Panc1 (cell line): ENCODE measurements at places on chromosomes 4 and X.

GRCh38 chr4:3827616-3828492, 61.7 kb downstream of the ADRA2C start:
- no peak for DNase-seq

GRCh38 chr4:129966175-129966574, 870.2 kb downstream of the C4orf33 start:
- no peak for DNase-seq

DNA sequence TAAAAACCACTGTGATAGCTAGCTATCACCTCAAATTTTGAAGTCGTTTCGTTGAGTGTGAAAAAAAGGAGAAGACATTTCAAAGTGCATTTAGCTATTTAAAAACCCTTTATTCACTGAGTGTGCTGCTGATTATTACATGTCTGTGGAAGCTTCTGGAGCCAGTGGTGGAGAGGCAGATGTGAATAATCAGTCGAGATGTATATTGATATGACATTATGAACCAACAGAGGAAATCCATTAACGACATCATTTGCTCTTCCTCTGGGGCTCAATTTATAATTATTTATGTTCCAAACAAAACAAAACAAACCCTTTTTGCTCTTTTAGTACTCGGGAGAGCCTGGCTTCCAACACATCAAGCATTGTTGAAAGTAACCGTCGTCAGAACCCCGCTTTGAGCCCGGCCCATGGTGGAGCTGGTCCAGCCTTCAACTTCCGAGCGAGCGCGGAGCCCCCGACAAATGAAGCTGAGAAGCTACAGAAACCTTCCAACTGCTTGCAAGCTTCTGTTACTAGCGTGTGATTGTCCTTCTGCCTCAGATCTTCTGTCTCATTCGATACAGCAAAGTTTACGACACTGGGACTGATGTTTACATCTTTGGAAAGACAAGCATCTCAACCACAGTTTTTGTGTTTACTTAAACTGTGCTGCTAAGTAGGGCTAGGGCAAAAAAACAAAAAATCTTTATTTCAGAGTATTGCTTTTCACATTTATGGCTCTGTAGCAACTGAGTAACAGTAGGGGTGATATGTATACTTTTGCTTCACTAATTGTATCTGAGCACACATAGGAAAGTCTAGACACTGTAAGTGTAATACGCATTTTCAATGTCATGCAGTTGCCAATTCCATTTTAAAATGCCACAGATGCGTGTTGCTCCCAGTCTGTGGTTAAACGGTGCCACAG, 111.9 kb downstream of the STOX2 start:
- no peak for DNase-seq

GRCh38 chrX:10496345-10496965, 123.9 kb downstream of the MID1 start:
- DNase-seq: no peak

- DNase-seq: no peak
Measured at GRCh38 chr4:112832493-112832892, 195.6 kb downstream of the LARP7 start.

- no peak for DNase-seq
Measured at GRCh38 chr4:4524364-4524763, 17.5 kb downstream of the STX18 start.

- no peak for DNase-seq
Measured at GRCh38 chrX:13170966-13171558, 126.6 kb upstream of the FAM9C start.

- no peak for DNase-seq
Measured at GRCh38 chrX:27966955-27967354, 14.3 kb downstream of the DCAF8L1 start.

- DNase-seq: no peak
Measured at GRCh38 chr4:110087070-110087708, 111.2 kb downstream of the ELOVL6 start.

DNA sequence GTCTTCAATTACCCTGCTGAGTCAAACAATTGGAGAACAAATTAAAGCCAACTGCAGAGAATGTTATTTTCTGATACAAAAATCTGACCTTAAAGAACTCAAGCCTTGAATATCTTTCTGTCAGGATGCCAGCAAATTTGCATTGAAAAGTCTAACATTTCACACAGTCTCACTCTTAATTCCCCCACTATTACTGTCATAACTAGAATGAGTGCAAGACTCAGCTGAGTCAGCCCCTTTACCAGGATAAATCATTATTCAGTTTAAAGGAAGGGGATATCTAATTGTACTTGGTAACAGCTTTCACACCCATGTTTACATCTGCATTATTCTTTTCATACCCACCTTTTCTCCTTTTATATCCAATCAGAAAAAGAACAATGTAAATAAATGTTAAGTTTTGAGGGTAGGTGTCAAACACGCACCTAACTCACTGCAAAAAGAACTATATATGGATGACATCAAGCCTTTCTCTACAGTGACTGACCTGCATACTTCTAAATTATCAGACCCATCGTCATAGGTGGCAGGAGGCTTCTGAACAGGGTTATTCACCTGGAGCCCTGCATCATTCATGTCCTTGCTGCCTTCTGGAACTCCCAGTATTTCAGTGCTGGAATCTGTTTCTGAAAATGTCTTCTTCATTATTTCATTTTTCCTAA, 117.4 kb downstream of the TMA16 start:
- DNase-seq: no peak

- no peak for DNase-seq
Measured at GRCh38 chrX:86930419-86930818, 587.2 kb upstream of the KLHL4 start.

- DNase-seq: no peak
Measured at GRCh38 chrX:19720236-19720635, 167.2 kb downstream of the SH3KBP1 start.

- DNase-seq: no peak
Measured at GRCh38 chrX:68675571-68675970, 28.1 kb downstream of the STARD8 start.

DNA sequence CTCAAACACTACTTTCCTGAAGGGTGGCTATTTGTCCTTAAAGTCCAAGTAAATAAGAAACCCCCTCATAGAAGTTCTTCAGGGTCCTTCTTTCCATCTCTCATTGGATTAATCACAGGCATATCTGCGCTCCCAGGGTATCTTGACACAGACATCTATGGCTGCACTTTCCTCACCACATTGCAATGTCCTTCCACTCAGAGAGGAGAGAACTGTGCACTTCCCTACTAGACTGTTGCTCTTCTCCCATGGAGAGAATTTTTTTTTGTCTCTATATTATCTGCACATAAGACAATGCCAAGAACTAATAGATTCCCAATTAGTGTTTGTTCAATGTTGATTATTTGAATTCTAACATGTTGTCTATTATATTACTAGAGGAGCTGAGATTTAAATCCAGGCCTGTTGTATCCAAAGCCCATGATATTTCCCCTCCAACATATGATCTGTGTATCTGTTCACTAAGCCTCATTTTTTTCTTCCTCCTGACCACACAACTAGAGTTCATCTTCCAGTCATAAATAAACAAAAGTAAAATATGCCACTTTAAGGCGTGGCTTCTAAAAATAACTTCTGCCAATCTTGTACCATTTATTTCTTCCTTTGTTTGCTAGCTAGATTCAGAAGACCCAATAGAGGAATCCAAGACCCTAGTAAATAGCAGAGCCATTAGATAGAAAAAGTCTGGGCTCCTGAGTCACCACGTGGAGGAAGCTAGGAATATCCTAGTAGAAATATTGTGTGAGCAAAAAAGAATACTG, 61.5 kb upstream of the FAM241A start:
- peak; percentile 20 for DNase-seq

DNA sequence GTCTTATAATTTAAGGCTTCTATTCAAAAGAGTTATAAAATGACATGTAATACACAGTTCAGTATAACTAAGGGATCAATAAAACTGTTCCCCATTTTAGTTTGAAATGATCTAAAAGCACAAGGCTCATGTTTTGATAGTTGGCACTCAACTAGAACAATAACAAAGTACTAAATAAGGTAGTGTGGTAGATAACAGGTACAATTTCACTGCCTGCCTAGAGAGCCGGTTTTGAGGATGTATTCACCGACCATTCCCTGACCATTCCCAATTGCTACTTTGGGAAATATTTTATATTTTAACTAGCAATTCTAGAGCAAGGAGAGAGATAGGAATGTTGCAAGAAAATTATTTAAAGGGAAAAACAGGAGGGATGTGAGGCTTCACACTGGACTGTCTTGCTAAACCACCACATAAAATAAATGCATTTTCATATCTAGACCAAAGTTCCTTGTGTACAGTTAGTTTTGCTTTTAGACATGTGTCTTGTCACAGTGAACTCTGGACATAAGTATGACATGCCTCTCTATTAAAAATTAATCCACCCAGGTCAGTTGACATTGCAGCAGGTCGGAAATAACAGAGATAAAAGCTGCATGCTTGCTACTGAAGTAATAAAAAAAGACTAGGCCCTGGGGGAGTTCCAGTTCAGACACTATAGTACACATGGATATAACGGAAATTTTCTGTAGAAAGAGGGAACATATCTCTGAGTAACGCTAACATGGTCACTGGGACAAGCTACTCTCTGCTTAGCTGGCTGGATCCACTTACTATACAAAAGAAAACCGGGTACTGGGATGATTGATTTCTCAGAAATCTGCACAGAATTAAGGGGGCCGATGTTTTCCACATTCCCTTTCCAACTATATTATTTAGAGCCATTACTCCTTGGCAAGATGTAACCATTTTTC, 56.3 kb upstream of the NAP1L5 start:
- no peak for DNase-seq

- no peak for DNase-seq
Measured at GRCh38 chr4:7829652-7830580, 109.7 kb downstream of the AFAP1 start.

DNA sequence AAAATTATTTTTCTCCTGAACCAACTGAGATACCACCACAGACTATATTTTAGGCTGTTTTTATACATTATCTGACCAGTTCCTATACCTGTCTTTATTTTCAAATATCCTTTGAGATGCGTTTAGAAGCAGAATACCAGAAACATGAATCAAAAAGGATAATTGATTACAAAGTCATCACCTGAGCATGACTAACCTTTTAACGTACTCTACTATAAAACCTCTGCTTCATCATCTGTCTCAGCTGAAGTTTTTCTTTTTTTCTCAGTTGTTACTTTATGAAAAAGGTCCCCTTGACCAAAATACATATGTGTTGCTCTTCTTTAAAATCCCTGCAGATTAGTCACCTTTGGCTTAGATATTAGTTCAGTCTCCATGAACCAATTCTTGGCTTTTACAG, 109.8 kb downstream of the AMMECR1 start:
- DNase-seq: no peak

DNA sequence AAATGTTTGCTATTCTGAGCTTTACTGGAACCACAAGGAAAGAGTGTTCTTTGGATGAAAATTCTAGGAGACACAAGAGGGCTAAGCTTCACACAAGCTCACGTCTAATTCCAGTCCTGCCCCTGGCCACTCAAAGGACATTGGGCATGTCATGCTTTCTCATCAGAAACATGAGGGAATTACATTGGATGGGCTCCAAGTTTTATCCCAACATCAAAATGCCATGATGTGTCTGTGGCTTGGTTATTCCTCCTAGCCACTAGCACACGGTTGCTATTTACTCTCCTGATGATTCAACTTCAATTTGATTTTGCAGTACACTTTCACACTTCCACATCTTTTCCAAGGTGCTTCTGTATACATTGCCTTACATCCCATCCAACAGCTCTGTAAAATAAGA, 149.6 kb upstream of the FAM9B start:
- DNase-seq: no peak

DNA sequence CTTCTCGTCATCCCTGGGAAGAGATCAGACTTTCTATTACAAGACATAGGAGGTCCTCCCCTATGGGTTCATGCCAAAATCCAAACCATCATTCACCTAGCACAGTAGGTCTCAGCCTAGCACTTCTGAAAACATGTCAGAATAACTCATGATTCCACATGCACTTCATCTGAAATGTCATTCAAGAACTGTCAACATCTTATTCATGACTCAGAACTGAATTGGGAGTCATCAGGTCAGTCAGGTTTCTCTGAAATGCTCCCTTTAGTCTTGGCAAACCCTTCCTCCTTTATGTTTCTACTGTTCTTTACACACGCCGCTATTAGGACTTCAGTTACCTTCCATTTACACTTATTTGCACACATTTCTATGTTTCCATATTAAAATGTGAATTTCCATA, 67.2 kb downstream of the ANTXR2 start:
- no peak for DNase-seq

GRCh38 chr4:176654565-176655216, 138.0 kb downstream of the VEGFC start:
- DNase-seq: no peak

DNA sequence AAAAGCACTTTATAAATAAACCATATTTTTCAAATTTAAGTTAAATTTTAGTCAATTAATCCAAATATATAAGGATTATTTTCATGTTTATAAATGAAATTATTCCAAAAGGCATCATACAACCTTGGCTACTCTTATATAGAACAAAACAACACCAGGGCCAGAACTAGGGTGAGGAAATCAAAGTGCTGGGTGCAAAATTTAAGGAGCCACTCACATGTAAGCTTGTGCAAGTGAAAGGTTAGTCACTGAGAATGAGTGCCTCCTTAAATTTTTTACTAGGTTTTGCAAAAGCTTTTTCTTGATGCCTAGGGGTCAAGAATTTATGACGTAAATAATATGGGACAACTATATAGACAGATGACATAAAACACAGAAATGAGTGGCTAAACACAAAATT, 83.4 kb upstream of the COX18 start:
- DNase-seq: no peak

- DNase-seq: no peak
Measured at GRCh38 chr4:169397762-169398161, 127.0 kb upstream of the SH3RF1 start.

DNA sequence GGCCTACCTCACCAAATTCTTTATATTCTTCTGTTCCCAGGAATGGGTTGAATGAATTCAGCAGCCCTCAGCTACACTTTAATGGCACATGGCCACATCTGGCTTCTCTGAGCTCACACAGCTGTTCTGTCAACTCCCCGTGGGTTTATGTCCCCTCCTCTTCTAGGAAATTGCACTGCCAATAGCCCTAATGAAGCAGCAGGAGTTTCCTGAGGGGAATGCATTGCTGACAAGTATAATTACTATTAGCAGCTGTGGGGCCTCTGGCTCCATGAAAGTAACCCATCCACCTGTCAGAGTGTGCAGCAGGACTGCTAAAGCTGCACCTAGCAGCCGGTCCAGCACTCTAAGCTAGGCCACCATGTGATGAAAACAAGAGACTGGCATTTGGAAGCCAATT, 50.3 kb downstream of the FTHL17 start:
- DNase-seq: no peak

GRCh38 chrX:153571534-153571908, 27.4 kb downstream of the CCNQ start:
- DNase-seq: no peak

DNA sequence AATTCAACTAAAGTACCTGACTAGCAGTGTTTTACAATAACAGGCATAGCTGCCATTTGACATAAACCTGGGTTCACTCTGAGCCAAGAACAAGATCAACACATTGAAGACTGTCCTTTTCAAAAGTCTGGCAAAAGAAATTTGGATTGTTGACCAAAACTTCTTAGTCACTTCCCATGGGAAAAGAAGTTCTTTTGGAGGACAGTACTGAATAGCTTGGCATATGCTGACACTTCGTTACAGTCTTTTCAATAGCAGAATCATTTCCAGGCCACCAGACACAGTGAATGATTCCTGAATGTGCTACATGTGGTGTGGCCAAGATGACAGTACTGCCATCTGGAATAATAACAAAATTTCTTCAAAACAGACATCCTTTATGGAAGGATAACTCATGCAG, 560.3 kb downstream of the GRID2 start:
- DNase-seq: no peak

- no peak for DNase-seq
Measured at GRCh38 chrX:49000636-49001035, 1.4 kb downstream of the GRIPAP1 start.

GRCh38 chr4:8314691-8315255, 45.2 kb downstream of the HTRA3 start:
- no peak for DNase-seq
